Stimulated activated CD4-positive, alpha-beta T cell treated with anti-CD3 and anti-CD28 coated beads, Interleukin-12 subunit alpha, Interleukin-12 subunit beta, amount 100 ng/mL, for 48 hours (primary cell): ENCODE measurements at places on chromosomes 5 and 9.

DNA sequence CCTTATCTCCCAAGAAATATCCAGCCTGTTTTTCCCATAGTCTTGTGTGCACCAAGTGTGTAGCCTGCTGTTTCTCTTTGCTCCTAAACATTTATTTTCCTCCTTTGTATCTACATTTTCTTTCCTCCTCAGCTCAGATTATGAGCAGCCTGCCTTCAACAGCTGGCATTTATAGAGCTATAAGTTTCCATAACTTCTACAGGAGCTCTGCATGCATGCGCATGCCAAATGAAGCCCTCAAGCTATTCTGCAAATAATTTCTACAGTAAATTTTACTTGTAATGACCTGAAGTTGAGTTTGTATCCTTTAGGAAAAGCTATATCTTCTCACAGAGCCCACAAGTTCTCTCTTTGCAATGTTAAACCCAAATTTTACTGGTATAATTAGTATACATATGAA, 699.5 kb downstream of the CETN3 start:
- no peak for DNase-seq

DNA sequence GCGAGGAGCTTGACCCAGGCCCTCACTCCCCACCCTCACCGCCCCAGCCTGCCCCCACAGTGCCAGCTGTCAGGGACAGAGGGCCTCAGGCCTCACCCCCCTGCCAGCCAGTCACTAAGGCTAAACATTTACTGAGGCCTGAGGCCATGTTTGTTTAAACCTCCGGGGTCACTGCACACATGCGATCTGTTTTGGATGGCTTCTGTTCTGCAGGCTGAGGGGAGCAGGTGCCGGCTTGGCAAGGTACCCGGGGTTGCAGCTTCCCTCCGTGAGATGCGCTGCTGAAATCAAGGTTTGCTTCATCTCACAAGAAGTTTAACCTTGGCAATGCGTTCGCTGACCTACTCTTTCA, 103.3 kb upstream of the BOD1 start:
- no peak for DNase-seq

GRCh38 chr9:4741365-4742089, 525 bp upstream of the AK3 start:
- no peak for DNase-seq

- no peak for DNase-seq
Observed at GRCh38 chr9:37963936-37964739, 60.2 kb upstream of the SLC25A51 start.

GRCh38 chr9:121622387-121623203, 28.8 kb upstream of the DAB2IP start:
- no peak for DNase-seq

DNA sequence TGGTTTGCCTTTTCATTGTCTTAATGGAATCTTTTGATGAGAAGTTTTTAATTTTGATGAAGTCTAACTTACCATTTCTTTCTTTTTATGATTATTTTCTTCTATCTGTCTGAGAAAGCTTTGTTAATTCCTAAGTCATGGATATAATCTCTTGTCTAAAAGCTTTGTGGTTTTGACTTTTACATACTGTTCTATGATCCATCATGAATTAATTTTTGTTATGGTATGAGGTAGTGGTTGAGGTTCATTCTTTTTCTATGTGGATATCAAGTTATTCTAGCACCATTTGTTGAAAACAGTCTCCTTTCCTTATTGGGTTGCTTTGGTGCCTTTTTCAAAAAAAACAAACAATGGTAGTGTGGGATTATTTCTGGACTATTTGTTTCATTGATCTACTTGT, 20.4 kb downstream of the FBXO10 start:
- no peak for DNase-seq

DNA sequence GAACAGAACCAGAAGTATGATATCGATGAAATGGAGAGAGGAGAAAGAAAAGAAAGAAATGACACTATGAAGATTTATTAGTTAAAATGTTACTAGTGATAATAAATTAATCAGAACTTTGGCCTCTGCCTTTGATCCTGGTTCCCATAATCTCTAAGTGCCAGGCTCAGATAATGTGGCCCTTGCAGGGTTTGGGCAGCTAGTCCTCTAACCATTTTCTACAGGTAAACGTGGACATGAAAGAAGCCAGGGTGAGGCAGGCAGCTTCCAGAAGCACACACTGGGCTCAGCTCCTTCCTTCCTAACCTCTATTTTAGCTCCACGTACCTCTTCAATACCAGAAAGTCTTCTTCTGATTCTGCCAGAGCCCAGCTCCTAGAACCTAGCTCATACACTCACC, 30.6 kb downstream of the SYK start:
- DNase-seq, result no peak

GRCh38 chr5:172797771-172798191, 26.8 kb upstream of the DUSP1 start:
- DNase-seq, result no peak

- DNase-seq, result no peak
Observed at GRCh38 chr9:125659201-125659840, 47.7 kb downstream of the MAPKAP1 start.

DNA sequence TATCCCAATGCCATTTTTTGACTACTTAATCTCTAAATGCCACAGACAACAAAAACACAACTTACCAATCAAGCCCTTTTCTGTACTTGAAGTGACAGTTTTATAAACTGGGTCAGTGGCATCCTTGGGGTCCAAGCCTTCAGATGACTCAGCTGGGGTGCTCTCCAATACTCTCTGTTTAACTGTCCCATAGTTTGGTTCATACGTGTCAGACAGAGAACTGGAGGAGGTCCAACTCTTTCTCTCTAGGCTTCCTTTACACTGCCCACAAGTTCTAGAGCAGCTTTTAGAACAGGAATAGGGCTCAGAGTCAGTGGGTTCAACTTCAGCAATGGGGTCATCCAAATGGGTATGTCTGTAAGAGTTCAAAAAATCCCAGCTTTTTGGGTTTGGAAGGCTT, 166.9 kb downstream of the CDC42SE2 start:
- DNase-seq, result no peak

GRCh38 chr9:33815781-33816180, 1.2 kb upstream of the UBE2R2 start:
- no peak for DNase-seq

DNA sequence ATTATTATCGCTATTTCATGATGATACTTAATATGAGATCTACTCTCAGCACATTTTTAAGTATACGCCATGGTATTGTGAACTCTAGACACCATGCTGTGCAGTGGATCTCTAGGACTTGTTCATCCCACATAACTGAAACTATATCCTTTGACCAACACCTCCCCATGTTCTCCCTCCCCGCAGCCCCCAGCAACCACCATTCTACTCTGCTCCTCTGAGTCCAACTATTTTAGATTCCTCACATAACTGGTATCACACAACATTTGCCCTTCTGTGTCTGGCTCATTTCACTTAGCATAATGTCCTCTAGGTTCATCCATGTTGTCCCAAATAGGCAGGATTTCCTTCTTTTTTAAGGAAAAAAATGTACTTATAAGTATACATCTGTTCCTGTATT, 6.6 kb upstream of the TBC1D2 start:
- no peak for DNase-seq

DNA sequence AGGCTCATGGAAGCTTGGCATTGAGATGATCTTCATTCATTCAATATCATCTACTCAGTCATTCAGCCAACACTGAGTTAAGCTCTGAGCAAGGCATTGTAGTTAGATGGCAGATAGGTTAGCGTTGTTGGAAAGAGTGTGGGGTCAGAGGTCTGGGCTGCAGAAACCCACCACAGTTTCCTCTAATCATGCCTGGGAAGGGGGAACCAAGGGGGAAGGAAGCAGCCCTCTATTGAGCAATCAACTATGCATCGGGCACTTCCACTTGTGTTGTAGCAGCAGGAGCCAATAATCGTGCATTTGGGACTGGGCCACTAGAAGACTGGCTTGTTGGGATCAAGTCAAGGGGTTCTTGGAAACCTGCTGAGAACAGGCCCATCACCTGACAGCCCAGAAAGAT, 139.1 kb downstream of the PIP5K1B start:
- no peak for DNase-seq

DNA sequence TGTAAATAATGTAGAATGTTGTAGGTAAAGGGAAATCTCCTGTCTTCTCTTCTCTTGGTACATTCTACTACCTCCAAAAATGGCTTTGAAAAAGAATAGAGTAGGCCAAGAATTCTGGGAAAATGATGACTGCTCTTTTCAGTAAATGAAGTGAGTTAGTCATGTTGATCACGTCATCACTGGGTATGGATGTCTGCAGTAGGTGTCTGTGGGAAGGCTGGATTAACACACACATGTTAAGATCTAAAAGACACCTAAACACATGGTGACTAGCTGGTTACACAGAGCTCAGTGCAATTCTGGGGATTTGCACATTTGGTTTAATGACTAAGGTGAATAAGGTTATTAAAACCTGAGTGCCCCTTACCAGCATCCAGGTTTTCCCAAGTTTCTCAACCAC, 161.5 kb downstream of the CEP120 start:
- DNase-seq, result no peak

GRCh38 chr9:87382900-87383299, 114.8 kb upstream of the DAPK1 start:
- no peak for DNase-seq

DNA sequence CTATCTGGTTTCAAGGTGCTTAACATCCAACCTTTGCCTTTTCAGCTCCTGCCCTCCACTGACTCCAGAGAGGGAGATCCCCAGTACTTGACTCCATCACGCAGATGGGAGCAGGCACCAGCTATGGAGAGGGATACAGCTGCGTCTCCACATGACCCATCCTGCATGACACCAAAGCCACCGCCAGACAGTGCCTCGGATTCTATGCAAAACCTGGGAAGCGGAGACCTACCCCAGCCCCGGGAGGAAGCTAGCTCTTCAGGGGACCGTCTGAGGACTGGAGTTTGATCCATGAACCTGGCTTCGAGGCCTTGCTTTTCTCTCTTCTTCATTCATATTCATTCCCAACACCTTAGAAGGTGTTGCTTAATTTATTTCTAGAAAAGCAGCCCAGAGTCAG, 24.8 kb downstream of the HRH2 start:
- no peak for DNase-seq

DNA sequence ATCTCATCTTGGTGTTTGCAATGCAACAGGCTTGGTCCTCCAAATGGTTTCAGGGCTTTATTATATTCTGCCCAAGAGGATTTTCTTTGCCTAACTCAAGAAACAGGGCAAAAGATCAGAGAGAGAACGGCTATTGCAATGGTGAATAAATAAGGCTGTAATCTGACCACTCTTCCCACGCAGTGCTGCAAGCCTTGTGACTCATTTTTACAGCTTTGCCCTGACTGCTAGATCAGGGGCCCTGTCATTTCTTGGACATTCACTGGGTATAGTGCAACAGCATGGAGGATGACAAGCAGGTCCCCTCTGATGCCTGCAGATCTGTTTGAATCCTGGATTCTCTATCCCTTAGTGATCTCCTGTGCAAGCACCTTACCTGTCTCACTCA, 459.1 kb downstream of the EBF1 start:
- no peak for DNase-seq

DNA sequence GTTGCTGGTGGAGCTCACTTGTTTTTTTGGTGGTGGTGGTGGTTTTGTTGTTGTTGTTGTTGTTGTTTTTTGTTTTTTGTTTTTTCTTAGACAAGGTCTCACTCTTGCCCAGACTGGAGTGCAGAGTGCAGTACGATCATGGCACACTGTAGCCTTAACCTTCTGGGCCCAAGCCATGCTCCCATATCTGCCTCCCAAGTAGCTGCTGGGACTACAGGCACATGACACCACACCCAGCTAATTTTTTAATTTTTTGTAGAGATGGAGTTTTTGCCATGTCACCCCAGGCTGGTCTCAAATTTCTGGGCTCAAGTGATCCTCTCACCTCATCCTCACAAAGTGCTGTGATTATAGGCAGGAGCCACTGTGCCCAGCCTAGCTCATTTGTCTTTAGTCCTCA, 53.5 kb downstream of the NUP214 start:
- DNase-seq, result no peak

GRCh38 chr9:134728801-134729495, 87.3 kb downstream of the COL5A1 start:
- no peak for DNase-seq

- DNase-seq, result no peak
Observed at GRCh38 chr9:83792746-83793145, 24.8 kb downstream of the GKAP1 start.

DNA sequence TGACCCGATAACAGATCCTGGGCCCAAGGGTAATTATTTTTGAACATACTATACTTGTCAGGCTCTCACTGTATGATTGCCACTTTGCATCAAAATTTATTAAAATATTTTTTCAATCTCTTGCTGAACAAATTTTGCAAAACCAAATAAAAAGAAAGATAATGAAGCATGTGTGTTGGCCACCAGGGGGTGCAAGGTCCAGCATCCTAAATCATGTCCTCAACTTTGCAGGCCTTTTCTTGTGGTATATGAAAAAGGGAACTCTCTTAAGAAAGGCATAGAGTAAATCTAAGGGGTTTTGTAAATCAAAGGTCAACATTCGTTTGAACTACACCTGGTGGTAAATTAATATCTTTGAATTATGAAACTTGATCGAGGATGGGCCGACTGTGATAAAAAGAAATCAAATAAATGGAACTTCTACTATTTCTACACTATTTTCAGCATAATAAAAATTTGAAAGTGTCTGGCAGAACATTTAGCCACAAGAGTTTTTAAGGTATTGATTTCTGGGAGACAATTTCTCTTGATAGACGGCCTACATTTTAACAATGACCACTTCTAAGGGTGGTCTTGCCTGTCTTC, 676.5 kb downstream of the DMRTA1 start:
- DNase-seq, result no peak

- DNase-seq, result no peak
Observed at GRCh38 chr5:14211818-14212803, 69.0 kb downstream of the TRIO start.

GRCh38 chr5:147410496-147411358, 99.1 kb downstream of the DPYSL3 start:
- no peak for DNase-seq

DNA sequence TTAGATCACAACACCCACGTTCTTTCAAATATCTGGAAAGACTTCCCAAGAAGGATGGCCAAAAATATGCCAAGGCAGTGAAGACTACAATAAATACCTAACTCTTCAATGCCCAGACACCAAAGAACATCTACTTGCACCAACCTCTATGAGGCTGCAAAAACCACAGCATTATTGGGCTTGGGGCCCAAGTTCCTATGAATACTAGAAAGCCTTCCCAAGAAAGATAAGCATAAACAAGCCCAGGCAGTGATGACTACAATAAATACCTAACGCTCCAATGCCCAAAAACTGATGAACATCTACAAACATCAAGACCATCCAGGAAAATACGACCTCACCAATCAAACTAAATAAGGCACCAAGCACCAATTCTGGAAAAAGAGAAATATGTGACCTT, 41.3 kb downstream of the AP3B1 start:
- no peak for DNase-seq

GRCh38 chr9:90803860-90804593, 2.4 kb downstream of the SYK start:
- DNase-seq, result no peak
